ENCODE measurements at places on chromosomes 7 and 10. TPM values are rescaled to one million over a fixed set of nuclear protein-coding genes. Genes with fewer than 3 reads are reported as not detected.

NME8 gene
- total RNA-seq, result not detected

TNS3 gene
- total RNA-seq, result 58.6 TPM

HOXA3 gene
- 8.8 TPM for total RNA-seq

DNA sequence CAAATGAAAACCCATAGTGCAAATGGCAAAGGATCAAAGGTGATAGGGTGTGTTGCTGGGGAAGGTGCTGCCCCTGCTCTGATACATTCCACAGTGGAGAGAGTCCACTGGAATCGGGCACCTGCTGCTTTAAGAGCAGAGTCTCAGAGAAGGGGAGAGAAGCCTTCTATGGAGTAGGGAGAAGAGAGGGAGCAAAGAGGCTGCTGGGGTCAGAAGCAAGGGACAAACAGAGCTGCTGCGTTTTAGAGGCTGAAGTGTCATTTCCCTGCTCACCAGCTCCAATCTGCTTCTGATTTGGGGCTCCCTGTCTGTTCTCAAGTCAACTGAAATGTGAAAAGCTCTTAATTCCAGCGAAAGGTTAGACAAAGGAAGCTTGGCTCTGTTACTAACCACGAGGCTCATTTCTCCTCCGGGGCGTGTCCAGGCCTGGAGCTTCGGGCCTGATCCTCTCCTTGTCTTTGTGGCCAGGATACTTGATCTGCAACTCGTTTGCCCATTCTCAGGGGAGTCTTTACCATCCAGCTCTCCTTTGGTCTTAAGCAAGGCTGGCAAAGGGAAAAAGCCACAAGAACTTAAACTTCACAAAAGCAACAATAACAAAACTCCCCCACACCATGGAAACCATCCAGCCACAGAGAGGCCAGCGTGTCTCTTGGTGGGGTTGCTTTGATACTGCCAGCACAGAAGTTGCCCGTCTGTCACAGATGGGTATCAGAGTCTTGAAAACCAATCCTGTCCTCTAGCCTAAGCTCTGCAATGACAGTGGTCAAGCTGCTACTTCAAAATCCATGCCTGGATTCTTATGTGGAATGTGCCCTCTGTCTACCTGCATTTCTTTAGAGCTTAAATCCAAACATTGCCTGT is 692.6 kb downstream of the SUGCT start:
- DNase-seq, result peak; percentile 27

GRCh38 chr7:55105952-55106351 is 87.1 kb downstream of the EGFR start:
- no peak for DNase-seq

GRCh38 chr7:36346260-36346831 is 43.3 kb upstream of the ANLN start:
- DNase-seq, result no peak

DNA sequence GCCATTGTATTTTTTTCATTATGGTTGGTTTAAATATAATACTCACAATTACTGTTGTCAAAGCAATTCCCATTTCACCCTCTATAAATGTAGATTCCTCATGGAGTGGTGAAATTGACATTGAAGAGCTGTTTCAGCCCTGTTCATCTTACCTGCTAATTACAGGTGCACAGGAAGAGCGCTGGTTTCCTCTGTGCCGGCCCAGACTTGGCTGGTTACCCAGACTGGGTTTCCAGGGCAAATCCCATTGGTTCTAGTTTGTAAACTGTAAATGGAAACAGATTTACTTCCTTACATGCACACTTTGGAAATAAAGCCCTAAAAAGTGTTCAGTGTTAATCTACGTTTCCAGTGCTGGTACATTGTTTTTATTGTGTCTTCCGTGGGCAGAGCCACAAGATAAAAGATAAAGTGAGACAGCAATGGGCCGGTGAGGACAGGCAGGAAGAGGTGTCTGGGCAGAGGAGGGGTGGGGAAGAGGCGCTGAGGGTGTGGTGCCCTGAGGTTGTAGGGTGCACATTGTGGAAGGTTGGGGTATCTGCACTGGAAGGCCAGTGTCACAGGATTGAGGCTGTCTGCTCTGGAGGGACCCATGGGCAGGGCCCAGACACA is 71.6 kb upstream of the ZPBP start:
- no peak for DNase-seq

DNA sequence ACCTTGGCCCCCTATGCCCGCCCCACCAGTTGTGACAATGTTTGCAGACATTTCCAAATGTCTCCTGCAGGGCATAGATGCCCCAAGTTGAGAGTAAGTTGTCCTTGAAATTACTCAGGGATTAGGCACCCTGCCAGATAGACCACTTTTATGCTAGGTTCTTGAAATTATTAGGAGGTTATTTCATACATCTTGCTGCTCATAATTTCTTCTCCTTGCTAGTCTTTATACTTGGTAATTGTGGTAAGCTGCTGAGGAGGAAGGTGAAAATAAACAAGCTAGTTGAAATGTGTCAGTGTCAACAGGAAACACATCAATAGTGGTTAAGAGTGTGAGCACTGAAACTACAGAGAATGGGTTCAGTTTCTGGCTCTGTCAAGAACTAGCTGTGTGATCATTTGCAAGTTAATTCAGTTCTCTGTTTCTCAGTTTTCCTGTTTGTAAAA is 63.7 kb upstream of the AOAH start:
- no peak for DNase-seq

DNA sequence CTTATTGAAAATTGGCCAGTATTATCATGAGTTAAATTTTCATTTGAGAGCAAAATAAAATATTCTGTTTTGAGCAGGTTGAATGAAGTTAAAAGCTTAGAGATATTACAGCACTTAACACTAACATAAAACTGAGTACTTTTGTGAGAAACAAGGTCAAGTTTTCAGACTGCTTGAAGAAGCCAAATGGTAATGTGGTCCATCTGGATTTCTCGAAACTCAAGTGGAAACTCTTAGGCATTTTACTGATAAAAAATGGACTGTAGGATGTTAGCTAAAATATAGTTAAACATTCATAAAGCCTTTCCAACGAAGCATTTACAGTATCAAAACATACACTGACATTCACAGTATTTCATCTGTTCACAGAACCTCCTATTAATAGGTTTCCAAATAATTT is 528.1 kb upstream of the SEMA3D start:
- no peak for DNase-seq
